ENCODE measurements at places on chromosomes 5 and 9. TPM values are rescaled to one million over a fixed set of nuclear protein-coding genes. Genes with fewer than 3 reads are reported as not detected.

Gene SSBP2
- 76.2 TPM for polyA plus RNA-seq

Gene OR13C4
- not detected for polyA plus RNA-seq

Gene PCDHA9
- polyA plus RNA-seq: 0.10 TPM

Gene CD14
- polyA plus RNA-seq: 27.7 TPM

Gene HTR4
- polyA plus RNA-seq: 1.1 TPM

Gene OLFM1
- polyA plus RNA-seq: 8.1 TPM

Gene FAM78A
- polyA plus RNA-seq: 8.2 TPM

Gene C5orf46
- 3.8 TPM for polyA plus RNA-seq

Gene ADAMTS12
- 55.2 TPM for polyA plus RNA-seq

Gene RMRP
- polyA plus RNA-seq: not detected

Gene RANBP6
- polyA plus RNA-seq: 26.7 TPM

Gene PTPRD
- polyA plus RNA-seq: 142 TPM

Gene CDC20B
- 16.1 TPM for polyA plus RNA-seq

GRCh38 chr5:157431544-157432200 lies 28.3 kb upstream of the NIPAL4 start:
- DNase-seq: peak; percentile 31

GRCh38 chr9:96067004-96067403 lies 191.5 kb downstream of the ERCC6L2 start:
- no peak for DNase-seq

DNA sequence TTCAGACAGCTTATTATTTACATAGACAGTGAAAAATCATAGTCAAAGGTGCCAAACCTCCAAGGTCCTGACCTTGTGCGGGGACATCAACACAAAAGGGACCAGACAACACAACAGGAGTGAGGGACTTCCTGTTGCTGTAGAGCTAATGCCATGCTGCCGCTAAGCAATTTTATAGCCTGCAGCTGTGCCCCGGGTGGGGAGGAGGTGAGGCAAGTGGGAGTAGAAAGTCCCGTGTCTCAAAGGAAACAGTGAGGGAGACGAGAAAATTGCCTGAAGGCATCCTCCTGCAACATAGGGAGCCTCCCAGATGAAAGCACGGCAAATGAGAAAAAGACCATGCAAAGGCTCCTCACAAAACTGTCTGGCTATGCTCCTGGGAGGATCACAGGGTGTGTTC lies 58.8 kb downstream of the CAAP1 start:
- DNase-seq: no peak

DNA sequence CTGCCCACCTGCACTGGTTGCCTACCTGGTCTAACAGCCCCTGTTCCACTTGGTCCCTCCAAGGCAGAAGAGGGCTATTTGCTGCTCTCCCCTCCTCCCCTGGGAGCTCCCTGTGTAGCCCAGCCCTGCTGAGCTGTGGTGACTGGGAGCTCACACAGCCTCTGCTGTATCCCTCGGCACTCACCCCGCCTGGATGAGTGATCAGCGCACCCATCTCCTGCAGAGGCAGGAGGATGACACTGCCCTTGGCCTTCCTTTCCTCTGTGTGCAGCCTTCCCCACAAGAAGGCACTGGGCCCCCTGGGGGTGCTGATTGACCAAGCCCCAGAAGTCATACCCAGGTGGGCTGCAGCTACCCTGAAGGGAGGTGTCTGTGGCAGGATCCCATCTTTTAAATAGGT lies 134.2 kb downstream of the ADAMTS2 start:
- no peak for DNase-seq

- DNase-seq: no peak
Measured at GRCh38 chr5:39518516-39518915, 93.7 kb upstream of the DAB2 start.

GRCh38 chr5:112059579-112060135 lies 302.7 kb upstream of the NREP start:
- DNase-seq: no peak

- DNase-seq: no peak
Measured at GRCh38 chr9:111036946-111037345, 1.3 kb downstream of the LPAR1 start.

DNA sequence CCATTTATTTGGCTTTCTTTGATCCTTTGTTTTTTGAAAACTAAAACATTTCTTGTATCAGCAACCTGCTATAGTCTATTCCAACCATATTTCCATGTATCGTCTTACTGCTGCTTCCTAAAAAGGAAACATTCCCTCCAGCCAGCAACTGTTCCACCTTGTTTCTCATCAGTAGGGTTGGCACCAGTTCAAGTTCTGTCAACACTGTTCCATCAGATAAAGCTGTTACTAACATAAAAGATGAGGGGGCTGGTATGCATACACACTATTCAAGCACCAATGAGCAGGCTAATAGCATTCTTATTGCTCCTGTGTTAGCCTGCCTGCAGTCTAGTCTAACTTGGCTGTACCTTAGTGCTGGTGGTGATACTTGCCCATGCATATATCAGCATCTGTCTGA lies 178.3 kb downstream of the CWC27 start:
- no peak for DNase-seq

DNA sequence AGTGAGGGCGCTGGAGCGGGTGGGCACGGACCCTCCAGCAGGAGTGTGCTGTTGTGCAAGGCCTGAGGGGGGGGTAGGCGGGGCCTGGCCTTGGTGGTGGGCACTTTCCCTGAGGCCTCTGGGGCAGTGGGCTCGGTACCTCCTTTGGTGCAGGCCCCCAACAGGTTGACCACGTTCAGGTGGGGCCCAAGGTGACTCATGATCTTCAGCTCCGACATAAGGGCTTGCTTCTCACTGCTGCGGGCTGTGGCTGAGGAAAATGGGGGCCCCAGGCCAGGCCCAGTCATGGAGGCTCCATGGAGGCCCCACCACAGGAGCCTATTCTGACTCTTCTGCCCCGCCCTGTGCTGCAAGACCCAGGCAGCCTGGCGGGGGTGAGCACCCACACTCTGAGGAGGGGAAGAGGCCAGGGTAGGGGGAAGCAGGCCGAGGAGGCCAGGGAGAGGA lies 31.5 kb downstream of the PDGFRB start:
- no peak for DNase-seq

DNA sequence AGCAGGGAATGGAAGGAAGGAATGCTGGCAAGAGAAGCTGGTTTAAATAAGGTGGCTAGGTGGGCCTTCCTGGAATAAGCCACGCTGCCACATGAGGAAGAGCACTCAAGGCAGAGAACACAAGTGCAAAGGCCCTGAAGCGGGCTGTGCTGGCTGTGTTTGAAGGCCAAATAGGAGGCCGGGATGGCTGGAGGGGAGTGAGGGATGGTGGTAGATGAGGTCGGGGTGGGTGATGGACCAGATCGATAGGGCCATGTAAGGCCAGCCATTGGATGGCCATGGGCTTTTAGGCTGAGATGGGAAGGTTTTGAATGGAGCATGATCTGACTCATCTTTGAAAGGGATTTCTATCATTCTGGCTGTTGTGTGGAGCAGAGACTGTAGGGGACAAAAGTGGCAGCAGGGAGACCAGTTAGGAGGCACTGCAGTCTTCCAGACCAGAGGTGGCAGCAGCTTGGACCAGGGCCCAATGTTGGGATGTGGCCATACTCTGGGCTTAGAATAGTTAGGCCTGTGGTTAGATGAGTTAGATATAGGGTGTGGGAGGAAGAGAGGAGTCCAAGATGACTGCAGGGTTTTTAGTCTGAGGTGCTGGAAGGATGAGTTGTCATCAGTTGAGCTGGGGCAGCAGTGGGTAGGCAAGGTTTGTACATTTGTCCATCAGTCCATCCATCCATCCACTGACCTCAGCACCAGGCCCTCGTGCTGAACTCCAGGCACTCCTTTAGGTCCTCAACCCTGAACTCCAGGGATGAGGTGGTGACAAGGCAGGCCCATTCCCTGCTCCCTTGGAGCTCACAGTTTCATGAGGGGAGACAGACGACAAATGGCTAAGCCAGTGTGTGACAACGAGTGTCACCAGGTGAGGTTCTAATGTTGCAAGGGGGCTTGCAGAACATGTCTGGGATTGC lies 30.3 kb downstream of the NDST1 start:
- DNase-seq: no peak

- no peak for DNase-seq
Measured at GRCh38 chr9:20557285-20557684, 65.0 kb downstream of the MLLT3 start.

DNA sequence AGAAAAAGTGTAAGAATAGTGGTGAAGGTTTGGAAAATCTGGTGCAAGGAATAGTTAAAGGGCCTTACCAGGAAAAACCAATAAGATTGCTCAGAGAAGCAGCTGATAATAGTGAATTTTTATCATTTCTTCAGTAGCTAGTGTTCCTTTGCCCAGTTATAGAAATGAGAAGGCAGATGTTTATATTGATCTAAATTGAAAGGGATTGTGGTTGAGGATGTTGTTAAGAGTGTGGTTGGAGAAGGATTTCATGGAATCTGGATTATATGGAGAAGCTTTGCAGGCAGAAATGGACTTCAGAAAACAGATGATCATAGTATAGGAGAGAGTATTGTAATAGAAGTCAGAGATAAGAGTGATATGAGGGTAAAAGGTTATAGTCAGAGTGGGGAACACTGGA lies 102.6 kb downstream of the XRCC4 start:
- no peak for DNase-seq

GRCh38 chr5:146027751-146028150 lies 77.6 kb downstream of the PLAC8L1 start:
- DNase-seq: no peak

DNA sequence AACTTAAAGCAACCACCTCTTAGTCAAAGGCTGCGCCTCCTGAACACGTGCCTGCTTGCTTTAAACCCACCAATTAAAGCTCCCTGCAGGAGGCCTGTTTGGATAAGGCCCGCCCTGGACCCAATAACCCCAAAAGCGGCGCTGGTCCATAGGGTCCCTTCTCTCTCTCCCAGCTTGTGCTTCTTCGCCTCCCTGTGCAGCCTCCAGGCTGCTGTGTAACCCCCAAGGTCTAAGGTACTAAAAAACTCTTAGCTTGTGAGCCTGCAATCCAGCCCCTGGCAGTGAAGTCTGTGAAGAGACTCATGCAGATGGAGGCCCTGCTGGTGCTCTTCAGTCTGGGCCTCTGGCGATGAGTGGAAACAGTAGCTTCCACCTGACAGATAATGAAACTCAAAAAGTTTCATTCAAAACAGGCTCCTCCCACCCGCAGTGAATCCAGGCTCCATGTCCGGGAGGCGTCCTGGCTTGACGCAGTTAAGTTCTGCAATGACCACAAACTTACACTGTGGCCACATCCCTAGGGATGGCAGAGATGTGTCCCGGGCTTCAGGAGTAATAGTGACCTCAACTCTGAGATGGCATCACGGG lies 97.3 kb downstream of the PRRT1B start:
- no peak for DNase-seq

DNA sequence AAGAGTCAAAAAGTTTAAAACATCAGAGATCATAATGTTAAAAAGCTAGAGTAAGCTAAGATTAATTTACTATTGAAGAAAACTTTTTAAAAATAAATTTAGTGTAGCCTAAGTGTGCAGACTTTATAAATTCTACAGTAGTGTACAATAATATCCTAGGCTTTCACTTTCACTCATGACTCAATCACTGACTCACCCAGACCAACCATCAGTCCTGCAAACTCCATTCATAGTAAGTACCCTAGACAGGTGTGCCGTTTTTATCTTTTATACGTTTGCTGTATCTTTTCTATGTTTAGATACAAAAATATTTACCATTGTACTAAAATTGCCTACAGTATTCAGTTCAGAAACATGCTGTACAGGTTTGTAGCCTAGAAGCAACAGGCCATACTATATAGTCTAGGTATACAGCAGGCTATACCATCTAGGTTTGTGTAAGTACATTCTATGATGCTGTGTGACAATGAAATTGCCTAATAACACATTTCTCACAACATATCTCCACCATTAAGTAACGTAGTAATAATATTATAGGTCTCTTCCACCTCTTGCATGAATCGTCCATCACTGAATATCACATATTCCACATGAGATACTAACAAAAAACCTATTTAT lies 59.2 kb downstream of the MEGF9 start:
- no peak for DNase-seq

DNA sequence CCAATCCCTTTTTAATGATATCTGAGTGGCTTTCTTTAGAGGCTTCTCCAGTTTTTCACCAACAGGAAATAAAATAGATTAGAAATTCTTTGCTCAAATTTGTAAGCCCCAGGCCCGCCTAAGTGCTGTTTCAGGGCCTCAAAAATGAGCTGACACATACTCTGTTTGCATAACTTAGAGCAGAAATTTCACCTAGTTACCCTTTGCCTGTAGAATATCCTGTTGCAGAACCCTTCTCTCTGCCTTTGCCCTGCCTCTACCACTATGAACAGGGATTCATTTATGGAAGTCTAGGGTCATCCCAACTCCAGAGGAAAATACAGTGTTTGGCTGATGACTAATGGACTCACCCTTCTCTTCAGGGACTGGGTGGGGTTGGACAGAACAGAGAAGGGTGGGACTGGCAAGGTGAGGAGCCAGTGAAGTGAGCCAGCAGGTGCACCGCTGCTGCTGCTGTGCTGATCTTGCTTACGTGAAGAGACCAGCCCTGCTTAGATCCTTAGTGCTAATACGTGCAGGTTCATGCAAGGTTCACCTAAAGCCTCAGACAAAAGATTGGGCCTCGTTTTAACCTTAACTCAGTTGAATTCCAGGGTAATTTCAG lies 22.8 kb downstream of the OSTF1 start:
- DNase-seq: no peak

DNA sequence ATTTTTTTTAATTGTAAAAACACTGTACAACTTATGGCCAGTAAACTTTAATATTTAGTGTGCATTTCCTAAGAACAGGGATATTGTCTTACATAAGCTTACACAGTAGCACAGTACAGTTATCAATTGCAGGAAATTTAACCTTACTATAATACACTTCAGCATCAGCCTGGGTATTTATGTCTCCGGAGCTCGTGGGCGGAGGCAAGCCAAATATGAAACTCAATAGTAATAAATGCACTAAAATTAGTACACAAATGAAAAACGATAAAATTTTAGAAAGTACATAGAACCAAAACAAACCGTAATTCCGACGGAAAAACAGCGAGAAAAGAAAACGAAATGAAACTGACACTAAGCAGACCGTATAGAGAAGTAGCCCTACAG lies 91.2 kb downstream of the ANXA2R start:
- DNase-seq: no peak

GRCh38 chr5:39149966-39150365 lies 69.4 kb downstream of the FYB1 start:
- no peak for DNase-seq

DNA sequence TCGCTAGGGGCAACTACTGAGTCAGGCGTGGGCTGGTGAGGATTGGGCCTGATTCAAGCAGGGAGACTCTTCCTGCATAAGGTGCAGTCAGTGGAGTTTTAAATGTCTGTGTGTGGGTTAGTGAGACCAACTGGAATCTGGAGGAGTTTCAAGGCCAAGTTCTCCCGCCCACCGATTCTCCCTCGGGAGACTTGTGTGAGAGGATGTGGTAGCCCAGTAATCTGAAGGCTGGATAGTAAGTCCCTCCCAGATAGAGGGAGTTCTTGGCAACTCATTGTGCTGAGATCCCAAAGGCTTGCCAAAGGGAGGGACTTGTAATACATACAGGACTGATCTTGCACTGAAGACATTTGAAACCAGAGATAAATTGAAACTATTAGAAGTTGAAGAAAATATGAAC lies 51.8 kb downstream of the WDR36 start:
- no peak for DNase-seq

GRCh38 chr9:135604437-135605237 lies 34.7 kb downstream of the GLT6D1 start:
- DNase-seq: no peak

- DNase-seq: no peak
Measured at GRCh38 chr5:107331882-107332281, 338.9 kb downstream of the EFNA5 start.

GRCh38 chr5:148574167-148574566 lies 80.2 kb downstream of the HTR4 start:
- no peak for DNase-seq

All from right lung (tissue), 10 donors.